ENCODE measurements at places on chromosomes 2 and 18. TPM values are rescaled to one million over a fixed set of nuclear protein-coding genes. Genes with fewer than 3 reads are reported as not detected.

Gene CXCR4
- 310 TPM for total RNA-seq

Gene STK17B
- 9.5 TPM for total RNA-seq

Gene INHA
- total RNA-seq = 0.95 TPM

Gene FAM228A
- total RNA-seq = 0.36 TPM

Gene PPM1B
- 54.9 TPM for total RNA-seq

Gene TSN
- 36.4 TPM for total RNA-seq

Gene ABCG8
- total RNA-seq = not detected

Gene NCKAP5
- total RNA-seq = 0.92 TPM

Gene LYG2
- total RNA-seq = not detected

Gene PLCD4
- total RNA-seq = 0.07 TPM

Gene ARL4C
- 21.7 TPM for total RNA-seq

Gene SCYGR2
- not detected for total RNA-seq

Gene ITGA6
- 34.6 TPM for total RNA-seq

Gene COLEC12
- 97.7 TPM for total RNA-seq

Gene TCF23
- not detected for total RNA-seq

Gene SAG
- not detected for total RNA-seq

Gene CNGA3
- total RNA-seq = 0.33 TPM

Gene TYMS
- 80.2 TPM for total RNA-seq

Gene ERLEC1
- 33.4 TPM for total RNA-seq

DNA sequence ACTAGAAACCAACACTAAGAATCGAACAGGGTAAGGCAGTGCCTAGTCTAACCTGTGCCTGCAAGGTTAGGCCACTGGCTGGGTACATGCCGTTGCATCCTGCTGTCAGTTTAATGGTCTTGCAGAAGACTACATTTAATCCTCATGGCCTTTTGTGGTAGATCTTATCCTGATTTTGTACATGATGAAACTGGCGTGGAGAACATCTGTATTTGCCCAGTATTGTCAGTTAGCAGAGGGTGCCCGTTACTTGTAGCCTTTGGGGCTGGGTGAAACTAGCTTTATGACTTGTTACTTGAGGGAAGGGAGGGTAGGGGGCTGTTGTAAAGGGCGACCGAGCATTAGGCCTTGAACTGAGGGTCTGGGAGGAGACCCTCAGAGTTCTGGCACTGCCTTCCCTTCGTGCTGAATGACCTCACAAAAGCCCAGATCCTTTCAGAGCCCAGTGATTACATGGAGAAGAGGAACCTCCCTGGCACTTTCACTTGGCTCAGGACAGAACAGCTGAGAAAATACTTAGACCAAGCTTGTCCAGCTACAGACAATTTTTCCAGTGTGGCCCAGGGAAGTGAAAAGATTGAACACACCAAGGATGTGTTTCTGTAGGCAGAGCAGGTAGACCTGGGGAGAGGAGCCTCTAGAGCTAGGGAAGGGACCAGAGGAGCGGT lies 19.5 kb downstream of the SLC20A1 start:
- DNase-seq = no peak

DNA sequence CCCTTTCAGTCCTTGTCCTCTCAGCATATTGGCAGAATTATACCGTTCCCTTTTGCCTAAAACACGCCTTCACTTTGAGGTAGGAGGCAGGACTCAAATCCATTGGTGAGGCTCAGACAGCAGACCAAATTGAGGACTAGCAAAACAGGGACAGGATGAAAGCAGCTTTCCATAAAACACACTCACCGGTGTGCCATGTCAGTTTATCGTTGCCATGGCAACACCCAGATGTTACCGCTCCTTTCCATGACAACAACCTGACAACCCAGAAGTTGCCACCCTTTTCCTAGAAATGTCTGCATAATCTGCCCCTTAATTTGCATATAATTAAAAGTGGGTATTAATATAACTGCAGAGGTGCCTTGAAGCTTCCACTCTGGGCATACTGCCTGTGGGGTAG lies 730.4 kb downstream of the METTL4 start:
- DNase-seq = no peak

DNA sequence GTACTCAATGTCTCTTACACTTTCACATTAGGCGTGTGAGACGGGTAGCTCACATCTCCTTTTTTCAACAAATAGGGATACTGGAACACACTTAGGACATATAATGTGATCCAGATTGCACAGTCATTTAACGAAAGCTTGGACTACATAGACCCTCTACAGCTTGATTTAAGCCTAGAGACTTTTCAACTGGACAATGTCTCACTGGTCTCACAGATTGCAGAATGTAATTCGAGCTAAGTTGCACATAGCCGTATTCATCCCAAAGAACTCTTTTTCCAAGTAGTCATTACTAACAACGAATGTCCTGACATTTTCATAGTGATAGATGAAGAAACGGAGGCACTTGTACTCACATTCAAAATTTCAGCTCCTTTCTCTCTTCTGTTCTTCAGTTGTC lies 612.1 kb downstream of the ZEB2 start:
- DNase-seq = no peak

GRCh38 chr2:178796079-178796677 lies 11.0 kb downstream of the TTN start:
- no peak for DNase-seq

GRCh38 chr2:74617122-74617521 lies 31.0 kb downstream of the M1AP start:
- no peak for DNase-seq

GRCh38 chr2:2731101-2731815 lies 400.2 kb upstream of the MYT1L start:
- no peak for DNase-seq

DNA sequence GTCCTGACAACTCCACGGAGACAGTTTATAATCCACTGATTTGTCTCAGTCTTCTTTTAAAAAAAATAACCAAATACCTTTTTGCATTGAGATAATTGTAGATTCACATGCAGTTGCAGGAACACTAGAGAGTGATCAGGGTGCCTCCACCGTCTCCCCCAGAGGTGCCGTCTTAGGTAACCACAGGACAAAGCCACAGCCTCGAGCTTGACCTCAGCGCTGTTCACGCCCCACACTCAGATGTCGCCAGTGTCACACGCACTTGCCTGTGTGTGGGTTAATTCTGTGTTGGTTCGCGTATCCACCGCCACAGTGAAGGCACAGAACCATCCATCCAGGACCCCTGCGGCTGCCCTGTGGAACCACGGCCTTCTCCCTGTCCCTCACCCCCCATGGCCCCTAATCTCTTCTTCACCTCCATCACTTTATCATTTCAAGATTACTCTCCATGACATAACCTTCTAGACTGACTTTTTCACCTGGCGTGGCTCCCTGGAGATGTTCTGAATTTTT lies 295.0 kb upstream of the HDAC4 start:
- peak; percentile 8 for DNase-seq

DNA sequence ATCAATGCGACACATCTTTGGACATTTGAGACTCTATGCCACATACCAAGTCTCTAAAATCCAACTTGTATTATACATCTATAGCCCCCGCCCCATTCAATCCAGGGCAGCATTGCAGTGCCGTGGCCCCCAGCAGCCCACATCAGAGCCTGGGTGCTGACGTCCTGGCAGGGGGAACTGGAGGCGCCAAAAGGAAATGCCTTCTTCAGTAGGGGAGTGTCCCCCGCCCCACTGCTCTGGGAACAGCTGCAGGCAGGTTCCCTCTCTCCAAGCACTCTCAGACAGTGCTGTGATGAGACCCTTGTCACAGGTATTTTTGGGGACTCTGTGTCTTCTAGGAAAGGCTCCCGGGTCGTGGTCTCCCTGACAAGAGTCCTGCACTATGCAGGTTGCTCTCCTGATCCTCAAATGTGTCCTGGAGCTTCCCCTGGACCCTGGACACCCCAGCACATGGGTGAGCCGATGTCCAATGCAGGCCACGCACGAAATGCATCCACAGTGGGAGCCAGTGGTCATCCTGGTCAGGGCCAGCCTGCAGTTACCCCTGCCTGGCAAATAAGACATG lies 188.7 kb downstream of the RTP5 start:
- no peak for DNase-seq

- peak; percentile 35 for DNase-seq
Measured at GRCh38 chr18:11672198-11672597, 16.9 kb upstream of the GNAL start.

DNA sequence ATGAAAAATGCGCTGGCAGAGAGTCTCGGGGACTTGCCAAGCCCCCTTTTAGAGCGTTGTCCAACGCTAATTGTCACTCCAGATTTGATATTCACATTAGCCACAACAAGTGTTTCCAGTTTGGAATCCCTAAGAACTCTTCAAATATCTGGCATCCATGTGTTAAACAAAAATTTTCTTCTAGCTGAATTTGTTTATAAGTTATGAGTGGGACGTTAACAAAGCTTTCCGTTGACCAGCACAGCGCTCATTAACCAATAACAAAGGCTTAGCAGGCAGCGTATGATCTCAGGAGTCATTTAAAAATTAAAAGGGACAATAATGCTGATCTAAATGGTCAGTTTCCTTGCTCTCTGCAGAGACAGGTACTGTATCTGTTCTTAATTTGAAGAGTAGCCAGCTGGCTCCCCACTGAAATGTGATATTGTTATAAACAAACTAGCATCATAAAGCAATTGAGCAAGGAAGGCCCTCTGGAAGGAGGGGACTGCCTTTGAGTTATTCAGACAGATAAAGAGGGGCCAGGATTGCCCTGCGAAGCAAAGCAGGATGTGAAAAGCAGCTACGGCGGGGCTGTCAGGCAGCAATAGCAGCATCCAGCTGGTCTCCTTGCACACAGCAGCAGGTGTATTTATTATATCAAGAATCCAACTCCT lies 337.2 kb upstream of the SALL3 start:
- no peak for DNase-seq

DNA sequence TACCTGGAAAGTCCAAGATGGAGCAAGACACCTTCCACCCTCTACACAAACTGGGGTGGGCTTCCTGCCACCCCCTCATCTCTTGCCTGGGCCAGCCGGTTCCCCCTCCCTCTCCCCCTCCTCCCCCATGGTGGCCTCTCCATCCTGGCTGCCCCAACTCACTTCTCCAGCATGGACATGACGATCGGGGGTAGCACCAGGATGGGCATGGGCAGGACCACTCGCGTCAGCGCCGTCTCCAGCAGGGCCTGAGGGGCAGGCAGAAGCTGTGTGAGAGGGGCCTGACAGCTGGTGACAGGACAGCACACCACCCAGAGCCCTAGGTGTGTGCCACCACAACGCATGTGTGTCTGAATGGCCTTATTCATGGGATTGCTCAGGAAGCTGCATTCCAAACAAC lies 51.0 kb downstream of the EMX1 start:
- DNase-seq = no peak

- no peak for DNase-seq
Measured at GRCh38 chr18:10482363-10482984, 28.0 kb downstream of the APCDD1 start.

- DNase-seq = peak; percentile 82
Measured at GRCh38 chr2:186590350-186590758, 498 bp downstream of the ITGAV start.

- no peak for DNase-seq
Measured at GRCh38 chr2:61478086-61478485, 7.2 kb upstream of the USP34 start.

- no peak for DNase-seq
Measured at GRCh38 chr2:120466704-120467054, 120.7 kb downstream of the INHBB start.

DNA sequence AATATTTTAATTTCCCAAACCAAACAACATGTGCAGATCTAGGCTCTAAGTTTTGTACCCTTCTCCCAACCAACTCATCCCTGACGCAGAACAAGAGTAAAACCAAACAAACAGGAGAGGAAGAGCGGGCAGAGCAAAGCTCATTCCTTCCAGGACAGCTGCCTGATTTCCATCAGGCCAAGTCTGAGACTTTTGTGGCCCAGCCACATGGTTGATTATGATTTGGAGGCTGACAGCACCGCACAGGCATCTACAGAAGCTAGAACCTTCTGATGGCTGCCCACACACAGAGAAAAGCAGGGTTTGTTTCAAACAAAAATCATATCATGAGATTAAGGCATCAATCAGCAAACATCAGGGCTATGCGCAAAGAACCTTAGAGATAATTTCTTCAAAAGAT lies 262.6 kb downstream of the TNS1 start:
- peak; percentile 3 for DNase-seq

GRCh38 chr18:74166386-74166785 lies 18.1 kb downstream of the TIMM21 start:
- no peak for DNase-seq

DNA sequence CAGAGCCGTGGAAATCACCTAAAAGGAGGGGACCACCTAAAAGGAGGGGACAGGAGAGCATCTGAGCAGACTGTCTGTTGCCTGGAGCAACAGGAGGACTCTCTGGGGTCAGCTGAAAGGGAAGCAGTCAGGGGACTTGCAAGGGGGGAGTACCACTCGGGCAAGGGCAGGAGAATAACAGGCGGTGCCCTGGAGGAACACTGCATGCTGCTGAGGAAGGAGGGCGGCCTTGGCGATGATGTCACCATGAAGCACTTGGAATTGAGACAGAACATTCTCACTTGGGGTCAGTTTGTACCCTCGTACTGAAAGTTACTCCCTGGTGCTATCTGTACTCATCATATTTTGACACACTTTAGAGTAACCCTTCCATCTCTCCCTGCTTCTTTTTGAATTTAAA lies 18.4 kb downstream of the SIX3 start:
- peak; percentile 33 for DNase-seq

DNA sequence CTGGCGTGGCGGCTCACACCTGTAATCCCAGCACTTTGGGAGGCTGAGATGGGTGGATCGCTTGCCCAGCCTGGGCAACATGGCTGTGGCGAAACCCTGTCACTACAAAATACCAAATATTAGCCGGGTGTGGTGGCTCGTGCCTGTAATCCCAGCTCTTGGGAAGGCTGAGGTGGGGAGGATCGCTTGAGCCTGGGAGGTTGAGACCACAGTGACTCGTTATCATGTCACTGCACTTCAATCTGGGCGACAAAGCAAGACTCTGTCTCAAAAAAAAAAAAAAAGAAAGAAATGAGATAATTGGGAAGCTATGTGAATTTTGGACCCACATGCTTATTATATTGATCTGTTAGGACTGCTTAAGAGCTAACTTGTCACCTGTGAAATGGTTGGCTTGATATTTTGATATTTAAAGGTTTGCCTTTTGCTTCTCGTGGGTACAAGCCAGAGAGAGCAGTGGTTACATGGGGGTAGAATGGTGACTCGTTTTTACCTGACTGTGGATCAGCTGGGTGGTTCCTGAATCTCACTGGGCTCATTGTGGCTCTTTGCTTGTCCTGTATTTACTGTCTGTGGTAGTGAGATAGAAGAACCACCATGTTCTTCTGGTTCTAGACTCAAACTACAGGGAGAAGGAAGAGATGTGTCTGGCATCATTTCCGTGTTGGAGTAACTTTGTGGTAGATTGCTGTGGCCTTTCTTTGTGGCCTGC lies 28.9 kb downstream of the ZNF532 start:
- DNase-seq = no peak

DNA sequence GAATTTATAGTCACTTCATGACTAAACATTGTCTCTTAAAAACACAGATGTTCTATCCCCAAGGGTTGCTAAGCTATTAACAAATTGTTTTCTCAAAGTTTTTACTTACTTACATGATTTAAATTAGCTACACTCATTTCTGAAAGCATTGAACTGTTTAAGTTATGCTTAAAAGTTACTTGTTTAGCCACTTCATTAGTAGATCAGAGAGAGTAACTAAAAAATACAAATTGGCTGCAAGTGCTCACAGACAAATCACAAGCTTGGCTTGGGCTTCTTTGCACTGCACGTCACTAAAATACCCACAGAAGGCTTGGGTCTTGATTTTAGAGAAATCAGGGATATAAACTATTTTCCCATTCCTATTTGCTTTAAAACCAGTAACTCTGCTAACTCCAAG lies 114.1 kb upstream of the SMAD7 start:
- no peak for DNase-seq

Measured in endodermal cell (in vitro differentiated cells).